ENCODE measurements at places on chromosomes 6 and 20. TPM values are rescaled to one million over a fixed set of nuclear protein-coding genes. Genes with fewer than 3 reads are reported as not detected.
A peak's percentile ranks its signal among the peaks of the same experiment; 100 is the strongest.

GSTA3 gene
- not detected for total RNA-seq

SLC12A5 gene
- total RNA-seq: 2.0 TPM

PCK1 gene
- not detected for total RNA-seq

TCEA2 gene
- total RNA-seq: 54.3 TPM

AHCY gene
- total RNA-seq: 74.3 TPM

RAET1L gene
- not detected for total RNA-seq

JARID2 gene
- 42.4 TPM for total RNA-seq

BPIFA1 gene
- not detected for total RNA-seq

DNA sequence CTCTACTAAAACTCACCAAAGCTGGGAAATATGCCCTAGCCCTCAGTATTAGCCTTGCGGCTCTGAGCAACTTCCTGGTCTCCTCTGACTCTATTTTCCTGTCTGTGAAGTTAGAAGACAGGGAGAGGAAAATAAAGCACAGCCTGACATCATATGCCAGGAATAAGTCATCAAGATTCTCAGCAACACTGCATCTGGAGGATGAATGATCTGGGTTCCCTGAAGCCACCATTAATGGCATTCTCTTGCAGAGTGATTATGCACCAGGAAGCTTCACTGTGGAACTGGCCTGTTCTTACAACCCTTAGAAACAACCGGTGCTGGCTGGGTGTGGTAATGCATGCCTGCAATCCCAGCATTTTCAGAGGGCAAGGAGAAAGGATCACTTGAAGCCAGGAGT lies 12.4 kb downstream of the ADGRF5 start:
- DNase-seq: no peak

GRCh38 chr6:131015025-131015591 lies 47.9 kb downstream of the EPB41L2 start:
- no peak for DNase-seq

- DNase-seq: no peak
Measured at GRCh38 chr6:38151580-38152500, 332.3 kb downstream of the ZFAND3 start.

GRCh38 chr20:60570481-60571277 lies 612.5 kb downstream of the CDH26 start:
- no peak for DNase-seq

GRCh38 chr6:129637340-129638054 lies 72.5 kb downstream of the ARHGAP18 start:
- no peak for DNase-seq

DNA sequence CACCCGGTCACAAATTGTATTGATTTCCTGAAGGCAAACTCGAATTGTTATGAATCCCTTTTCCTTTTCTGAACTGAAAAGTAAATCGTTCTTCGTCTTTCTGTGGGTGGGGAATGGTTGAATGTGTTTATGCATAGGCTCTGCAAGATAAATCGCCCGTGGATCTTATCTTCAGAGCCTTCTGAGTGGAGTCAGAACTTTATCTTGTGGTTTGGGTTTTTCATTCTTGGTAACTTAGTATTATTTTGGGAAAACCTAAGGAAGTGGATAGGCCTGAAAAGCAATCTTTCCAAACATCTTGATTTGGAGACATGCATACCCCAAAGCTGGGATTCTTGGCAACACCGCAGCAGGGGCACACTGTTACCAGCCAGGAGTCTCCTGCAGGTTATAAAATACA lies 122.4 kb downstream of the MAP3K7 start:
- DNase-seq: no peak

DNA sequence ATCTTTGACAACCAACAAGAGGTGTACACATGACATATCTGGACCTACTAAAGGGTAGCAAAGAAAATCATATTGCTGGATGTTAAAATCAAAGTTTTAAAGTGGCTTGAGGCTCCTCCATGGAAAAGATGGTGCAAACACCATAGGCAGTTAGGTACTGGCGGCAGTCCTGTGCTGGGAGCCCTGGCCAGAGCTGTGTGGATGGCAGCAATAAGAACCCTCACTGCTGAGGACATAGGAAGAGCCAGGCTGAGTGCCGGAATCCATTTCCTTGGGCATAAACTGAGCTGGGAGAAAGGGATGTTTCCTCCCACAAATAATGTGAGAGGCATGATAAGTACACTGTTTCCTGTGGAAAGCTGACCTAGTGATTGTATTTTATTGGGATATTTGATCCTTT lies 89.9 kb downstream of the ARID1B start:
- DNase-seq: no peak

- DNase-seq: no peak
Measured at GRCh38 chr6:95364016-95364604, 213.2 kb upstream of the MANEA start.

GRCh38 chr20:23399568-23400241 lies 21.6 kb downstream of the NAPB start:
- peak; percentile 59 for DNase-seq

- peak; percentile 51 for DNase-seq
Measured at GRCh38 chr6:106608080-106608668, 21.1 kb downstream of the RTN4IP1 start.

DNA sequence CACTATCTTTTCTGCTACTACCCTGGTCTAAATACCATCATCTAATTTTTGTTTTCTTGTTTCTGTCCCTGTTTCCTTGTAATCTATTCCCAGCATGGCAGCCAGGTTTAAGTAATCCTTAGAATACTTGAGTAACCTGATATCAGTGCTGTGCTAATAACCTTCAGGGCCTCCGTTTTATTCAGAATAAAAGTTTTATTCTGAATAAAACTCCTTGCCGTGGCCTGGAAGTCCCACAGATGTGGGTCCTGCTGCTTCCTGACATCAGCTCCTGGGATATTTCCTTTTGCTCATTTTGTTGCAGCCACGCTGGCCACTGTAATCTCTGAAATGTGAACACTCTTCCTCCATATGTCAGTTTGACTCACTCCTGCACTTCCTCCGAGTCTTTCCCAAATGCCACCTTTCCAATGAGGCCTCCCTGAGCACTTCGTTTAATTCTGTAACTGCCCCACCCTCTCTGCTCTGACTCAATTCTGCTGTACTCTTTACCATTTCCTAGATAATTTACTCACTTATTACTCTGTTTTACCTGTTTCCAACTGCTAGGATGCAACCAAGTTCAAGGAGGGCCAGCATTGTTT lies 114.0 kb upstream of the FOXA2 start:
- DNase-seq: no peak

DNA sequence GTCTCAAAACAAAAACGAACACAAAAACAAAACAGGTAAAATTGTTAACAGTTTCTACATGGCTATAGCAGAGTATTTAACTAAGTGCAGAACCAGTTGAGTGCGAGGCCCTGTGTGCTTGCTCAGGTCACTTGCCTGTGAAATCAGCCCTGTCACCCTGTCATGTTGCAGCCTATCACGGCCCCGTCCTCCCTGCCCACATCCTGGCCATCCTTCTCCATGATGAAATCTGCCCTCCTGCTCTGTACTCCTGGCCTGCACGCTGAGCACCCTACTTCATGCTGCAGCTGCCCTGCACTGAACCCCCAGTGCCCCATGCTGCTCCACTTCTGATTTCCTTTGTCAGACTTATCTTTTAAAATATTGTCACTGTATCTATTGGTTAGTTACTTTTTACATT lies 62.4 kb downstream of the DTD1 start:
- peak; percentile 25 for DNase-seq
